ENCODE measurements at places on chromosomes 6 and 20. TPM values are rescaled to one million over a fixed set of nuclear protein-coding genes. Genes with fewer than 3 reads are reported as not detected.

Gene JAG1
- total RNA-seq, result 71.8 TPM

Gene PSMG4
- total RNA-seq, result 24.2 TPM

Gene FKBP1C
- total RNA-seq, result 2.3 TPM

Gene TMEM74B
- total RNA-seq, result 0.79 TPM

Gene SPEF1
- total RNA-seq, result 0.13 TPM

Gene RPP40
- total RNA-seq, result 19.1 TPM

Gene APOM
- not detected for total RNA-seq

Gene CNKSR3
- 9.1 TPM for total RNA-seq

Gene FILIP1
- total RNA-seq, result 6.5 TPM

Gene PI16
- total RNA-seq, result not detected

Gene TFAP2A
- total RNA-seq, result 2.9 TPM

Gene MAN1A1
- total RNA-seq, result 58.8 TPM

Gene TUBB1
- not detected for total RNA-seq

Gene PGBD1
- 9.1 TPM for total RNA-seq

Gene NKAPL
- 0.43 TPM for total RNA-seq

Gene UBE2J1
- total RNA-seq, result 114 TPM

Gene EPPIN
- not detected for total RNA-seq

Gene PDE10A
- total RNA-seq, result 18.9 TPM

Gene NOX3
- not detected for total RNA-seq

Gene DOP1A
- total RNA-seq, result 48.3 TPM

Gene NHLRC1
- total RNA-seq, result 2.3 TPM

Gene TAAR6
- not detected for total RNA-seq

Gene TRIM31
- total RNA-seq, result not detected

Gene CFB
- total RNA-seq, result 1.3 TPM

Gene CALHM4
- total RNA-seq, result 0.22 TPM

Gene NRSN1
- not detected for total RNA-seq

Gene BMP7
- total RNA-seq, result not detected

Gene LAMP5
- 0.66 TPM for total RNA-seq

Gene LINC00237
- not detected for total RNA-seq

Gene DDO
- total RNA-seq, result not detected

Gene RBCK1
- 55.2 TPM for total RNA-seq

Gene VWA7
- 0.29 TPM for total RNA-seq

Gene TRDN
- not detected for total RNA-seq

Gene ERVFRD-1
- not detected for total RNA-seq

Gene THBD
- total RNA-seq, result 38.6 TPM

All from thoracic aorta endothelial cell (primary cell).